ENCODE measurements at places on chromosomes 2 and 18.

- no peak for DNase-seq
Measured at GRCh38 chr18:75201282-75202270, 7.4 kb downstream of the PTGR3 start.

DNA sequence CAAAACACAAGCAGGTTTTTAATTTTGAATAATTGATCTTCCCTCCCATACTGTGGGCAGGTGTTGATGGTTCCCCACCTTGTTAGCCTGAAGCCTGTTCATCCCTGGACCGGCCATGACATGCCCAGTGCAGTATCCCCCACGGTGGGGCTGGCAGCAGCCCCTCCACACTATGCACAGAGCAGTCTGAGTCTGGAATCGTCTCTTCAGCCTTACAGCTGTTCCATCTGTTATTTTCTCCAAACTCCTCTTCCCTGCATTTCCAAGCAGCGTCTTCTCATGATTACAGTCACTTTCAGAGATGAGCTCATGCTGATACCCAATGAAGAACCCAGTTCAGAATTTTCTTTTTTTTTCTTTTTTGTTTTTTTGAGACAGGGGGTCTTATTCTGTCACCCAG, 68.2 kb downstream of the ADI1 start:
- no peak for DNase-seq

GRCh38 chr2:216690853-216691741, 4.3 kb downstream of the IGFBP5 start:
- DNase-seq: no peak

DNA sequence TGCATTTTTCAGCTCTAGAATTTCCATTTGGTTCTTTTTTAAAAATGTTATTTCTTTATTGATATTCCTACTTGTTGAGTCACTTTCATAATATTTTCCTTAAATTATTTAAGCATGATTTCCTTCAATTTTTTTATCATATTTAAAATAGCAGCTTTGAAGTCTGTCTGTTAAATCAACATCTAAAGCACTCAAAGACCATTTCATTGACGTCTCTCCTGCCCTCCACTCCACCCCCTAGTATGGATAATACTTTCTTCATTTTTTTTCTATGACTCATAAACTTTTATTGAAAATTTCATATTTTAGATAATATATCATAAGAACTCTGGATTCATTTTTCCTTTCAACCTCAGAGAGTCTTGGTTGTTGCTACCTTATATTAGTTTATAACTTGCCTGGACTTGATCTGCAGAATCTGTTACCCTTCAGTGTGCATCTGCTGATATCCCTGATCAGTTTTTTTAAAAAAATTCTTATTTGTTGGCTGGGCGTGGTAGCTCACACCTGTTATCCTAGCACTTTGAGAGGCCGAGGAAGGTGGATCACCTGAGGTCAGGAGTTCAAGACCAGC, 59.0 kb upstream of the ZNF396 start:
- DNase-seq: no peak

GRCh38 chr2:54691445-54692135, 31.9 kb upstream of the EML6 start:
- no peak for DNase-seq

- DNase-seq: no peak
Measured at GRCh38 chr18:25470062-25470461, 118.1 kb upstream of the ZNF521 start.

DNA sequence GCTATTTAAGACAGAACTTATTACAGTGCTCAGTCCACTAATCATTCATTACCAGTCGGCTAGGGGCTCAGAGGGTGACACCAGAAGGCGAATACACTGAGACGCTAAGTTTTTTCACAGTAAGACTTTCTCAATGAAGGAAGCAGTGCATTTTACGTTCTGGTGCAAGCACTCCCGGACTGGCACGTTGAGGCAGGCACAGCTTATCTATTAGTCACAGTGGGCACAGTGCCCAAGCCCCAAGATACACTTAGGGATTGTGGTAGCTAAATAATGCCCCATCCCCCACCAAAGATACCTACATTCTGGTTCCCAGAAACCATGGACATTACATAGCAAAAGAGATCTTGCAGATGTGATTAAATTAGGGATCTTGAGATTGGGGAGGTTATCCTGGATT, 32.6 kb upstream of the BCL11A start:
- DNase-seq: no peak

DNA sequence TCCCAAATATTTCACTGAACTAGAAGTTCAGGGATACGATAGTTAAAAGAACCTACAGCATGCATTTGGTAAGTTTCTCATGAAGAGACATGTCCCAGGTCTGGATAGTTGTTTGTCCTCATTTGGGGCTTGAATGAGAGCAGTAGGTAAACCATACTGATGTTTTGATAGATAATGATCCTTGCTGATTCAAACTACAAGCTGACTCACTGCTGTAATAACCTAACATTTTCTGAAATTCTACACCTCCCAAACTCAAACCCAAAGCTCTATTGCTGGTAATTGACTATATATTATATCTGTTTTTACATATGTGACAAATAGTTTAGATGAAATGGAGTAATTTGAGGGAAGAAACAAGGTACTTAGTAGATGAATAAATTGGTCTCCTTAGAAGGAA, 154.1 kb upstream of the BOD1L2 start:
- no peak for DNase-seq

DNA sequence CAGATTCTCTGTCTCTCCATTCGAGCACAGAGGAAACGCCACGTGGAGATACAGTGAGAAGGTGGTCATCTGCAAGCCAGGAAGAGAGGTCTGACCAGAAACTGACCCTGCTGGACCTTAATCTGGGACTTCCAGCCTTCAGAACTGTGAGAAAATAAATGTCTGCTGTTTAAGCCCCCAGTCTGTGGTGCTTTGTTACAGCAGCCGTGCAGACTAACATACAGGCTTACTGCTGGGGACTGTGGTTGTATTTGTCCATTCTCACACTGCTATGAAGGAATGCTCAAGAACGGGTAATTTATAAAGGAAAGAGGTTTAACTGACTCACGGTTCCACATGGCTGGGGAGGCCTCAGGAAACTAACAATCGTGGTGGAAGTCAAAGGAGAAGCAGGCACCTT, 432.7 kb downstream of the IRS1 start:
- no peak for DNase-seq

DNA sequence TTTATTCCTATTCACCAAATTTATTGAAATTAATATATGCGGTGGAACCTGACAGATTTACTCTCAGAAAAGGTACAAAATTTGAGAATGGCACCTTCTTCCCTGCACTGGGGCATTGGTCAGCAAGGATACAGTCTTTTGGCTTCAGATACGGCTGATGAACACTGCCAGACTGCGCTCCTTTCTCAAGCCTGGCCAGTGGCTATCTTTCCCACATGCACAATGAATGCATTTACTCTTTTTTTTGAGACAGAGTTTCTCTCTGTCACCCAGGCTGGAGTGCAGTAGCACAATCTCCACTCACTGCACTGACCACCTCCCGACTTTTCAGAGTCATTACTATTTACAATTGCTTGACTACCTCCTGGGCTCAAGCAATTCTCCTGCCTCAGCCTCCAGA, 61.6 kb downstream of the MOB4 start:
- no peak for DNase-seq

DNA sequence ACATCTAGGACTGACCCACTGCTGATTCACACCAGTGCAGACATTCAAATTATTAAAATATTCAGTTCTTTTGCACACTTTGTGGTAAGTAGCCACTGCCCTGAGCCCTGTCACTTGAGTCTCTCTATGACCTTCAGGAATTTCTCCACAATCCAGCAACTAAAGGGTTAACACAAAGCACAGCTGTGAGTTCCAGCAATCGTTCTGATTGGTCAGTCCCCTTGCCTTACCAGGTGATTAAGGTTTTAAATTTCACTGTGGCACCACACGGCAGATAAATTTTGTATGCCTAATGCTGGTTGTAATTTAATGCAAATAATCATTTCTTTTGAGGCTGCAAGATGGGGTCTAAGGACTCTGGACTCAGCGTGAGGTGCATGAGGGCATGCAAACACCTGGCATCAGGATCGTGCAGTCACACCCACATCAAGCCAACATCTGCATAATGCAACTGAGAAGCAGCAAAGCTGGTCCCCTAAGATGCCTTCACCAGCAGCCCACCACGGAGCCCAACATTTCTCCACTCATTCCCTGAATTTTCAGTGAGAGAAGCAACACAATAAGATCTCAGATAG, 36.6 kb downstream of the SLC14A1 start:
- no peak for DNase-seq

GRCh38 chr2:149816756-149817551, 229.4 kb upstream of the MMADHC start:
- no peak for DNase-seq

GRCh38 chr18:47772374-47773248, 157.8 kb downstream of the SMAD2 start:
- peak; percentile 52 for DNase-seq

DNA sequence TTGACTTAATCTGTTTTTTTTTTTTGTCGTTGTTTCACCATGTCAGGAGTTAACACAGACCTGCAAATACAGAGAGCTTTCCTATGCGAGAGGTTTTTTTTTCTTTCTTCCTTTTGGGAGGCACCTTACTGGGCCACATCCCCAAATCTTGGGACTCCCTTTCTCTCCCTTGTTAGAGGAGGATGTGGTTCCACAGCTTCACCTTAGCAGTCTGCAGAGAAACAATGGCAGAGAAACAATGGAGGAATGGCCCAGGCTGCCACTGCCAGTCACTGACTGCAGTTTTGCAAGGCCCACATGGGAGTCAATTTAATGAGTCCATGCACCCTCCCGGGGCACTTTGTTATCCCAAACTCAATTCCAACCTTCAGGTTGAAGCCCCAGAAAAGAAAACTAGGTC, 20.8 kb upstream of the PDK1 start:
- no peak for DNase-seq

DNA sequence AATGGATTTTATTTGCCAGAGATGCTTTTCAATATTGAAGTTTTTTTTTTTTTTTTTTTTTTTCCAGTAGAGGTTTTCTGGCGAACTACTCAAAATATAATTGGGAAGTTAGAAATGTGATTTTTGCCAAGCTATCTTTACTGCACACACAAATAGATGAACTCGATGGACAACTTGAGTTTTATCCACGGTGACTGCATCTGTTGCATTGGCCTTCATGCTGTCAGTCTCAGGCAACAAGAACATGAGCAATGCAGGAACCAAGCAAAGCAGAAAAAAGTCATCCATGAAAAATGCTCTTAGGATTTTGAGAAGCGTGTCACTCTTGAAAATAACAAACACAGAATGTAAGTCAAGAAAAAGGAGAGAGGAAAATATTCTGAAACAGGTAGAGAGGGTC, 22.7 kb upstream of the HDAC4 start:
- DNase-seq: no peak

GRCh38 chr2:238291550-238292281, 3.3 kb upstream of the PER2 start:
- DNase-seq: no peak

DNA sequence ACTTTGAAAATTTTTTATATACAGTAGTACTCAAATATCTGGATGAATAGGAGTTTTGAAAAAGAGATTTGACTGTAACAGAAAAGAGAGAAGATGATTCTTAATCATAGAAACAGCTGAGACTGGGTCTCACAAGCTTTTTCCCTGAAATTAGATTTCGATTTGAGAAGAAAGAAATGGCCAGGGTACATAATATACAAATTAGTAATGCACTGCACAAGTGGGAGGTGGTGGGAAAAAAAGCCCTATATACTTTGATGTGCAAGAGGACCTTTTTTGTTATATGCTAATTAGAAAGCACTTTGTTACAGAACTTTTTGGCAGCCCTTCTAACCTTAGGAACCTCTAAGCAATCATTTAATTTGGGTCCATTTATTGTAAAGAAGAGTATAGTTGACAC, 62.9 kb downstream of the EML4 start:
- no peak for DNase-seq

DNA sequence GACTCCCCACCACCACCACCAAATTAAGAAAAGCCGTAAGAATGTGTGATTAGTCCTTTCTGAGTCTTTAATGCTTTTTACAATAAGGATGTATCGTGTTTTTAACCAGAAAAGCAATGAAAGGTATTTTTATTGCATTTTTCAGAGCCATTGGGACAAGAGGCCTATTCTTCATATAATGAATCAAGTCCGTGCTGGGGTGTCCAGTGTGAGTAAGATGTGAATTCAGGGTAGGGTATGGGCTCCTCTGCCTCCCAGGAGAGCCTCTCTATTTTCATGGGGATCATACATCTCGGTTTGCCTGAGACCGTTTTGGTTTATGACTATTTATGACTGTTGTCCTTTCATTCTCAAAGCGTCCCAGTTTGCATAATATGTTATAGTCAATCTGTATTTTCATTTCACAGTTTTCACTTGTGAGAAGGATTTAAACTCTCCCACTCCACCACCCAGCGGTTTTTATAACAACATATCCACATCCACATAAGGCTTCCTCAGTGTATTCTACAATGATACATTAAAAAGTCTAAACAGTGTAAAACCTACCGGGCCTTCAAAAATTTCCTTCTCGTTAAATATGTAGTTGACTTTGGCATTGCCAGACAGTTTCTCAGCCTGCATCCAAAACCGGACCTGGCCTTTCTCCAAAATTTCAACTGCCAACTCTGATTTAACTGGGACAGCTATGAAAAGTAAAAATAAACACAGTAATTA, 80.8 kb upstream of the LPIN2 start:
- DNase-seq: no peak
